Hepatic stellate cell (primary cell): ENCODE measurements at places on chromosomes 5 and 9.

DNA sequence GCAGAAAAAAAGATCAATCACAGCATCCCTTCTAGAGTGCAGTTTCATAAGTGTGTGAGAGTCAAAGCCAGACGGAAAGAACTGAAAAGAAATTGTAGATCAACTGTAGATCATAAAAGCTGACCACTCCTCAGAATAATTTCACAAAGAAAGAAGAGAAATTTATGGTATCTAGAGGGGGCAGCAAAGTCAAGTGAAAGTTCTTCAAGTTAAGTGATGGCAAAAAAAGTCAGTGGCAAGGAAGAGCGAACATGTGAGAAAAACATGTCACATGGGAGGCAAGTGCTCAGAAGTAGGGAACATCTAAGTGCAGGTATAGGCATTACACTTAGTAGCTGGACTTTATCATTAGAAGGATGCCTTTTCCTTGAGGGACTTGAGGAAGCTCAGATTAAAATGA lies 245.1 kb upstream of the ISL1 start:
- DNase-seq = no peak

DNA sequence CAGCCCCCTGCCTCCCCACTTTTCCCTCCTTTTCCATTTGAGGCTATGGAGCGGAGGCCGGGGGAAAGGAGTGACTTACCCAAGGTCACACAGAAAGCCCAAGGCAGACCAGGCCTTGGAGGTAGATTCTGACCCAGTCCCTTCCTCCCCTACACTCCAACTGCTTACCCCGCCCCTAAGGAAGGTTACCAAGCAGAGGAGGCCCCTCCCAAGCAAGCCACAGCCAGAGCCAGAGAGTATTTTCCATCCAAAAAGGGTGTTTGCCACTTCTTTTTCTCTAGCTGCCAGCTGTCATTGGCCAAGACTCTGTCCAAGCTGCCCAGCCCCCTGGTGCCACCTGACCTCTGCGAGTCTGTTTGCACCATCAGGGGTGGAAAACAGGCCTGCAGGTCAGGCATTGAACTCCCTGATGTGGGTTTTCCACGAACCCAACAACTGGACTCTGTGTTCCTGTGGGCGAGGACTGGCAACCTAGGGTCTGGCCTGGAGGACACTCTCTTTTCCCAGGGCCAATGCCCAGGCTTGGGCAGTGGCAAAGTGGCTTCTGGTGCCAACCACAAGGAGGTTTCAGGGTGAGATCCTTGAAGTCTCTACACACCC lies 6.3 kb upstream of the ASS1 start:
- DNase-seq = no peak

- DNase-seq = no peak
Observed at GRCh38 chr5:177290816-177291596, 12.5 kb downstream of the RAB24 start.

GRCh38 chr9:75117564-75117963 lies 29.2 kb downstream of the OSTF1 start:
- DNase-seq = no peak

- no peak for DNase-seq
Observed at GRCh38 chr5:146344155-146345118, 5.8 kb downstream of the POU4F3 start.

DNA sequence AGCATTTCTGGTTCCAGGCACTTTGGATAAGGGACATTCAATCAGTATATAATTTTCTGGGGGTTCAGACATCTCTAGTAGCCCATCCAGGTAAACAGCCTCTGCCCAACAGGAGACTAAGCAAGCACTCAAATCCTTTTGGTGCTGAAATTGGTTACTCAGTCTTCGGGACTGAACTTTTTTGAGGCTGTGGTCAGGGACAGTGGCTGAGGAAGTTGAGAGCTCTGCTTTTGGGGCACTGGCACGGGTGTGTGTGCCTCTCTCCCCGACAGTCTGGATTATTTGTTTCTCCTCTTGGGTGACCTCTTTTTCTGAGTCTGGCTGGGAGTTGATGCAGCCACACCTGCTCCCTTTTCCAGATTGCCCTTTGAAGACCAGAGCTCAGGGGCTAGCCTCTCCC lies 47.6 kb downstream of the ACER2 start:
- DNase-seq = no peak

GRCh38 chr9:107039542-107039941 lies 176.6 kb downstream of the ZNF462 start:
- no peak for DNase-seq

GRCh38 chr9:101418518-101419430 lies 16.8 kb downstream of the ALDOB start:
- DNase-seq = no peak
